Smooth muscle cell of bladder (primary cell): ENCODE measurements at places on chromosomes 3 and 15. TPM values are rescaled to one million over a fixed set of nuclear protein-coding genes. Genes with fewer than 3 reads are reported as not detected.

CLEC3B gene
- total RNA-seq: 1.2 and 2.0 TPM in 2 replicates

C3orf20 gene
- under 0.01 and 0.09 TPM in 2 replicates for total RNA-seq

CCDC33 gene
- total RNA-seq: 0.14 TPM in 1 of 2 replicates, not detected in the other

ROPN1B gene
- not detected in 2 replicates for total RNA-seq

CFAP100 gene
- total RNA-seq: not detected in 2 replicates

MYL3 gene
- not detected in 2 replicates for total RNA-seq

CLDN18 gene
- not detected in 2 replicates for total RNA-seq
